Substantia nigra (tissue), 51 donors: ENCODE measurements at places on chromosomes 3 and 15.
A peak's percentile ranks its signal among the peaks of the same experiment; 100 is the strongest.

- DNase-seq: no peak
Observed at GRCh38 chr15:73345658-73346057, 23.1 kb downstream of the HCN4 start.

- DNase-seq: no peak
Observed at GRCh38 chr3:34925851-34926250, 713.5 kb upstream of the ARPP21 start.

- DNase-seq: no peak
Observed at GRCh38 chr3:61172203-61172602, 79.0 kb downstream of the FHIT start.

GRCh38 chr3:53555068-53555588, 60.7 kb downstream of the CACNA1D start:
- no peak for DNase-seq

DNA sequence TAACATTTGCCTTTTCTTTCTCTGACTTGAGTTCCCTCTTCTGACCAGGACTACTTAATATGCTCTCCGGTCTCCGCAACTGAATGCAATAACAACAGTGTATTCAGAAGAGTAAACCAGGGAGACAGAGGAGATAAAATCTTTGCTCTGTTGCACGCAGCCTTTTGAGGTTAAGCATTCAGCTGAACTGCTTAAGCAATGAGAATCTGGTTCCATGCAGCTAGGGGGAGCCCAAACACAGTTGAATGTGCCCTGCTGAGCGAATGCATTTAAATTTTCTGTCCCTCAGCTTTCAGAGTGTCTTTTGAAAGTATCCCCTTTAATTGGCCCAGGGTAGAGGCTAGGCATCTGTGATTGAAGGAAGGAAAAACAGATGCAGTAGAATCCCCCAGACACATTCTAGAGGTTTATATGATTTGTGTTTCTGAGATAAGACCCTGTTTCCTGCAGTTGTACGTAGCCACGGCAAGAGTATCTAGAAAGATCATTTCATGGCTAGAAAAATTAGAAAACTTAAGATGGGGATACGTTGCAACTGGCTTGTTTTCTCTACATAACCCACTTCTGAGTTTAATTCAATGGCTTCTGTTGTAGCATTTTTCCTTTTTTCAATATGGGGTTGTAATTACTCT, 309.6 kb downstream of the TUSC7 start:
- DNase-seq: peak; percentile 14

DNA sequence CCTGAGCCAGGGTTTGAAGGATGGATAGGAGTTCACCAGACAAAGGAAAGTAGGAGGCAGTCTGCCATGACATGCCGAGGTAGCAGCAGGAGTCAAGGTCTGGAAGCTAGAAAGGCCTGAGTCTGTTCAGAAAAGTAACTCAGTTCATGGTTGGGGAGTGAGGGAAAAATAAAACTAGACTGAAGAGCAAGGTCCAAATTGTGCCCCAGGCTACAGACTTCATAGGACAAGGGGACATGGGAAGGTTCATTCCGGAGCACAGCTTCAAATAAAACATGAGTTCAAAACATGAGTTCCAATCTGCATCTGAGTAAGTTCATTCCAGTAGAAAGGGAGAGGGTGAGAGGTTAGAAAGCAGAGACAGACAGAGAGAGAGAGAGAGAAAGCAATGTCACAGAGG, 39.7 kb downstream of the BFSP2 start:
- no peak for DNase-seq

- no peak for DNase-seq
Observed at GRCh38 chr3:55094676-55095075, 166.8 kb upstream of the LRTM1 start.

DNA sequence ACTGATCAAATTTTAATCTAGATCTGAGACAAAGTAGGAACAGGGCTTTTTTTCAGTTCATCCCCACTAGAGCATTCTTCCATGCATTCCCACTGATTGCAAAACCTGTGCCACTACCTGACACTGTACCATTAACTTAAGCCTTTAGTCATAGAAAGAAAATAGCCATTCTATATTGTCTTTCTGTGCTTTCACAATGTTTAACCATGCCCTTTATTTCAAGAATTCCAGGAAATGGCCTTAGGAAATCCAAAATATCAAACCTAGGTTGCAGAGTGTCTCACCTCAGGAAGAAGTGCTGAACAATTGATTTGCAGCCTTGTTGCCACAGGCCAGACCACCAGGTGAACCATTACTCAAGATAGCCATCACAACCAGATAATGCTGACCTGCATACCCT, 56.2 kb upstream of the TGFBR2 start:
- no peak for DNase-seq

DNA sequence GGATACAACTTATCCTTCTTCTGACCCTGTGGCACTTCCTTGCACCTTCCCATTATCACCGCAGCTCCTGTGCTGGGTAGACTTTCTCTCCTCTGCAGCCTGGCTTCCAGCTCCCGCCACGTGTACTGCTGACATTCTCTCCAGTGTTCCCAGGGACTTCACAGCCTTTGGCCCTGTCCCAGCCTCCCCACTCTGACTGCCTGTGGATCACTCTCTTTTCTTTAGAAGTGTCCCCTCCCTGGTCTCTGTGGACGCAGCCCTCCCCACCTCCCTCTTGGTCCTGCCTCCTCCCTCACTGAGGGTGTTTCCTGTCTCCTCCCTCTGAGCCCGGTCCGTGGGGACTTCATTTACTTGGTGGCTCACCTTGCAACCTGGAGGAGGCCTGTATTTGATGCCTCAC, 17.4 kb downstream of the PDIA5 start:
- DNase-seq: no peak

GRCh38 chr15:65805019-65805745, 13.1 kb upstream of the DENND4A start:
- no peak for DNase-seq

- peak; percentile 56 for DNase-seq
Observed at GRCh38 chr3:50542177-50543034, 25.1 kb downstream of the C3orf18 start.

DNA sequence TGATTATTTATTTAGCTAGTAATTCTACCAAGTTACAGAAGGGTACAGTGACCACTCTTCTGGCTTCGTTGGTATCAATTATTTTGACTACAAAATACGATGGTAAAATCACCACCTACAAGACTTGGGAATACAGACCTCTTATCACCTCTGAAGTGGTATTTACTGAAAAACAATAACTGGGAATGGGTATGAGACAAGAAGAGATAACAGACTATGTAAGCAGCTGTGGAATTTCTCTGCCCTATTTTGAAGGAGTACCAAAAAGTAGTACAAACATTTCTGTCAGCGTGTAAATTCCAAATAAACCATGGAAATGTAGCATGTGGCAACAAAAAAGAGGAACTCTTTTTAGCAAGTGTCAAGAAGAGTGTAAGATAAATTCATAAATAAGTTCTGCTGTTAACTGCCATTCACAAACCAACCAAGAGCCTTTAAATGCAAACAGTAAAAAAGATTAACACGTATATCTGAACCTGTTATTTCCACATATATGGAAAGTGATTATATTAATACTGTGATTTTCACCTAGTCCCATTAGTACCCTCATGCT, 77.0 kb upstream of the SLC12A8 start:
- DNase-seq: no peak

DNA sequence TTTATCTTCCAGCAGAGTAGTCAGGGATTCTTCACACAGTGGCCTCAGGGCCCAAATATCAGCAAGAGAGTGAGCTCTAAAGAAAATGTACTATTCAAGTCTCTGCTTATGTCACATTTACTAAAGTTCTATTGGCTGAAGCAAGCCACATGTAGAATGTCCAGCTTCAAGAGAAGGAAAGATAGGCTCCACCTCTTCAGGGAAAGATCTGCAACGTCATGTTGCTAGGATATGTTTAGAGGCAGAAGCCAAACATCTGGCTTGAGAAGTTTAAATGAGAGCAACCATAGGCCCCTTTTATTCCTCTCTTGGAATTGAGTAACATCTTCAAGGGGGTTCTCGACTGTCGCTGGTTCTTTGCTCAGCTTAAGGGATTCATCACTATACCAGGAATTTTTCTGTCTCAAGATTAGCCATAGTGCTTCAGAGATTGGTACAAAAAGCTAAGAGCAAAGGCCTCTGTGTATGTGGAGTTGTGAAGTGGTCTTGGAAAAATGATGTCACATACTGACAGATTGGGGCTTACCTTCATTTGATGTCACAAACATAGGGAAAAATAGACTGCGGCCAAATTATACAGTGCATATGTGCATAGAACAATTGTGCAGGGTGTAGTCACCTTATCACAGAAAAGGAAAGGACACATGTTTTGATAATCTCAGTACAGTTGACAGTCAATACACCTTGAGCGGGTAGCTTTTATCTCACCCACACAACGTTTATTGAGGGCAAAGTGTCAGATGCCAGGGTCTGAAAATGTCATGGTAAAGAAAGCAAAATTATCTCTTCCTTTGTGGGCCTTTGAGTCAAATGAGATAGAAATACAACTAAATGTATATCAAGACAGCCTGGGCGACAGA, 11.3 kb upstream of the THRB start:
- DNase-seq: no peak

- no peak for DNase-seq
Observed at GRCh38 chr15:61750271-61751084, 309.8 kb downstream of the VPS13C start.

GRCh38 chr3:61530355-61530754, 31.0 kb upstream of the PTPRG start:
- no peak for DNase-seq

DNA sequence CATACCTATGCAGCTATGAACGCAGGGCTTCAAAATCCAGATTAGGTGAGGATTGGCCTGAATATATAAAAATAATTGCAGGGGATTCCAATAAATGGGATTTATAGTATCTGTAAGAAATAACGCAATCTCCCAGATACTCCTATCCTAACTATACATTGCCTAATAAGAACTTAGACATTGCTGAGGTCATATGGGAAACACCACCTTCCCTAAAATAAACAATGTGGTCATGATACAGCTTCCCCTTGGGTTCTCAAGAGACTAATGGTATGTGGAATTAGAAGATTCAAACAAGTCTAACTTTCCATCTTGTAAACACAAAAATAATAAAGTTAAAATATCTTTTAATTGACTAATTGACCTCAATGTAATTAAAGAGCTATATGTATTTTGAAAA, 28.2 kb downstream of the UBE3A start:
- no peak for DNase-seq

GRCh38 chr15:99686290-99686689, 46.9 kb downstream of the LYSMD4 start:
- DNase-seq: no peak

GRCh38 chr3:39103791-39104552, 3.5 kb downstream of the GORASP1 start:
- no peak for DNase-seq

DNA sequence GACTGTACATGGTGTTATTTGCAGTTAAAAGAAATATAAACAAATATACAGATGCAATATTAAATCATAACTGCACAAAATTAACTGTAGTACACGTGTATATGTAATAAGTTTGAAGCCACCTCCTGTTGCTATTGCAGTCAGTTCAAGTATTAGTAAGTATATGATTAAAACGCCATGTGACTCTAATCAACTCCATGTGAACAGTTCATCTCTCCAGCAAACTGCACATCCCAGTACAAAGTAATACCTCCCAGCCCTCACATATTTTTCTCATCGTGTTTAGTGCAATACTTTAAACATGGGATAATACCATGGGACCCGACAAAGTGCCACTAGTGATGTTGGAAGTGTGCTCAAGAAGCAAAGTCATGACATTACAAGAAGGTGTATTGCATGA, 34.6 kb downstream of the PDCD10 start:
- DNase-seq: no peak

DNA sequence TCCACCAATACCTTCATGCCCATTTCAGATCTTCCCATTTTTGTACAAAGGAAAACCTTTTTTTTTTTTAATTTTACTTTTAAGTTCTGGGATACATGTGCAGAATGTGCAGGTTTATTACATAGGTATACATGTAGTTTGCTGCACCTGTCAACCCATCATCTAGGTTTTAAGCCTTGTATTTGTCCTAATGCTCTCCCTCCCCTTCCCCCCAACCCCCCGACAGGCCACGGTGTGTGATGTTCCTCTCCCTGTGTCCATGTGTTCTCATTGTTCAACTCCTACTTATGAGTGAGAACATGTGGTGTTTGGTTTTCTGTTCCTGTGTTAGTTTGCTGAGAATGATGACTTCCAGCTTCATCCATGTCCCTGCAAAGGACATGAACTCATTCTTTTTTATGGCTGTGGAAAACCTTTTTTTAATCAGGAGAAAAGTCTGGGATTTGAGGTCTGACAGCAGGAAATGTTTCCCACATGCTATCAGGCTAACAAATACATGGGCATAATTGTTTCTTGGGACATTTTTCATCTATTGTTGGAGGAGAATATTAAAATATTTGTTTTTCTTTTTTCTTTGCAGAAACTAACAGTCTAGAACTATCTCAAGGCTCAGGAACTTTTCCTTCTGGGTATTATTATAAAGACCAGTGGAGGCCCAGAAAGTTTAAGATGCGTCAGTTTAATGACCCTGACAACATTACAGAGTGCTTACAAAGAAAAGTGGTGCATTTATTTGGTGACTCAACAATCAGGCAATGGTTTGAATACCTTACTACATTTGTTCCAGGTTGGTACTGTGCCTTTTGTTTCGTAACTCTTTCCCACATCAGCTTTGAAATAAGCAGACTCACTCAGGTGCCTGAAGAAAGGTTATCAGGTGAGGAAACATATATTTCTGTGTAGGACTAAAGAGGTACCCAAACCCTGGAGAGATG, 32.8 kb upstream of the NFKBIZ start:
- DNase-seq: no peak

- DNase-seq: no peak
Observed at GRCh38 chr3:47008851-47009224, 29.4 kb downstream of the NBEAL2 start.

DNA sequence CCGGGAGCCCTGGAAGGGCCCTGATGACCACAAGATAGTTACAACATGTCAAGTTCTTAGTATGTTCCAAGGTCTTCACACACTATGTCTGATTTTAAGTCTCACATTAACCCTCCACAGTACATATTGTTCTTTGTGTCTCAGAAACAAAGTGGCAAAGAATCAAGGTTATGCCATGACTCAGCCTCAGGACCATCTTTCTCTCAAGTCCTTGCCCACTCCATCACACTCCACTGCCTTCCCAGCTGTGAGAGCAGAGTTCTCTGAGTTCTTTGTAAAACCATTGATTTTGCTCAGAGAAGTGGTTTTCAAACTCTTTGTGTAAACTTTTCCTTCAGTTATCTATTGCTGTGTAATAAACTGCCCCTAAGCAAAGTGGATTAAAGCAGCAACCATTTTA, 67.9 kb upstream of the C3orf80 start:
- no peak for DNase-seq

DNA sequence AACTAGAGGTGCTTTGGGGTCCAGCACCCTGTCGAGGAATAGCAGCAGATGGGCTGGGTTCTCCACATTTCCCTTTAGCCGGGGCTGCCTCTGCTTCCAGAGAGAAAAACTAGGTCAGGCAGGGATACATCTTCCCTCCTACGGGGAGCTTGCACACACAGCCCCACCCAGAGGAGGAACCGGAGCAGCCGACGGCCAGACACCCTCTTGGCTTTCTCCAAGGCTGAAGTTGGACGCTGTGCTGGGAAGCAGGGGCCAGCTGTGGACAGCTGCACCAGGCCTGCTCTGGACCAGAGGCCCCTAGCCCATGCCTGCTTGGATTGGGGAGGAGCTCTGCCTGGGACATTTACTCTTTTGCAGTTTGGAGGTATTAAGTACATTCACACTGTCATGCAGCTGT, 44.7 kb upstream of the NR2C2 start:
- DNase-seq: peak; percentile 8

- no peak for DNase-seq
Observed at GRCh38 chr15:74470631-74471395, 9.9 kb upstream of the UBL7 start.
